ENCODE measurements at places on chromosomes 6 and 20. TPM values are rescaled to one million over a fixed set of nuclear protein-coding genes. Genes with fewer than 3 reads are reported as not detected.

BLTP3A gene
- 8.6 TPM for polyA plus RNA-seq

GRCh38 chr6:6564154-6564553 is 24.4 kb upstream of the LY86 start:
- H3K27ac ChIP-seq, result no peak overlapping the region
- no peaks in the 10 kb centered on the region for H3K36me3 ChIP-seq
- H3K4me1 ChIP-seq, result no peaks in the 10 kb centered on the region
- DNase-seq, result no peak

GRCh38 chr6:158812611-158813010 is 6.6 kb downstream of the EZR start:
- DNase-seq, result no peak
- H3K4me1 ChIP-seq, result peaks cover 51% of the 10 kb centered on the region
- no peak overlapping the region for H3K4me3 ChIP-seq
- H3K36me3 ChIP-seq, result peaks cover 55% of the 10 kb centered on the region
- peak overlapping the region; percentile 50 for H3K27ac ChIP-seq

GRCh38 chr6:144745439-144745838 is 460.3 kb downstream of the UTRN start:
- no peak overlapping the region for H3K4me3 ChIP-seq
- DNase-seq, result no peak
- peaks cover 4% of the 10 kb centered on the region for H3K4me1 ChIP-seq

LY86 gene
- 3.5 TPM for polyA plus RNA-seq

- no peaks in the 10 kb centered on the region for H3K27me3 ChIP-seq
- H3K4me3 ChIP-seq, result no peak overlapping the region
- no peak for DNase-seq
- H3K4me1 ChIP-seq, result no peaks in the 10 kb centered on the region
Observed at GRCh38 chr6:105300090-105300489, 102.8 kb downstream of the PREP start.

DNA sequence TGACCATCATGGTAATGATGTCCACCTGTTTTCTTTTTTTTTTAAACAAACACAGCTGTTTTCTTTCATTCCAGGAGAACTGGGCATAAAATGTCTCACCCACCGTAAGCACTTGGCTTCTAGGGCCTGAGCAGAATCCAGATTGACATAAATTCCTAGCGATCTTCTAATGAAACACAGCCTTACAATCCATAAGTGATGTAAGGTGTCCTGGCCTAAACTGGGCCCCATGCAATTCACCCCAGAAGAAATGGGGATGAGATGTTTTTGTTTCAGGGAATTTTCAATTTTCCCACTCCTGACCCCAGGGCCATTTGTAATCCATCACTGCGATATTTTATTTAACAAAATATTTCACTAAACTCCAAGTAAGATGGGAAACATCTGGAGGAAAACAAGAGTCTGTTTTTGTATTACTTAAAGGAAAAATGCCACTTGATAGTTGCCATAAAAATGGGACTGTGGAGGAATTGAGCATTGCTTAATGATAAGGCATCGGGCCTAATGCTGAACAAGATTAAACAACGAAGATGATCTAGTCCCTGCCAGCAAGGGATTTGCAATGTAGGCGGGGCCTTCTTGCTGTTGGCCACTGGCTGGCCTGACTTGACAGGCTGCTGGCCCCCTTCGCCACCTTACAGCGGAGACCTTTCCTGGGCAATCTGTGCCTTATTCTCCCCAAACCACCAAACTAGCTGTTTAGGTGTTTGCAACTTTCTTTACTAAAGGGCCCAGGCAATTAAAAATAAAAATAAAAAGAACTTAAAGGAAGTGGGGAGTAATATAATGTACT is 183.7 kb downstream of the CD109 start:
- no peaks in the 10 kb centered on the region for H3K36me3 ChIP-seq
- no peak overlapping the region for H3K27ac ChIP-seq
- H3K4me3 ChIP-seq, result no peak overlapping the region
- no peak for DNase-seq

- no peak for DNase-seq
- no peaks in the 10 kb centered on the region for H3K4me1 ChIP-seq
- no peak overlapping the region for H3K4me3 ChIP-seq
- H3K27ac ChIP-seq, result no peak overlapping the region
Observed at GRCh38 chr20:4671015-4671414, 50.7 kb upstream of the PRND start.

KHDRBS2 gene
- 7.0 TPM for polyA plus RNA-seq

CALHM4 gene
- 0.13 TPM for polyA plus RNA-seq

TMEM151B gene
- polyA plus RNA-seq, result 3.2 TPM

DNA sequence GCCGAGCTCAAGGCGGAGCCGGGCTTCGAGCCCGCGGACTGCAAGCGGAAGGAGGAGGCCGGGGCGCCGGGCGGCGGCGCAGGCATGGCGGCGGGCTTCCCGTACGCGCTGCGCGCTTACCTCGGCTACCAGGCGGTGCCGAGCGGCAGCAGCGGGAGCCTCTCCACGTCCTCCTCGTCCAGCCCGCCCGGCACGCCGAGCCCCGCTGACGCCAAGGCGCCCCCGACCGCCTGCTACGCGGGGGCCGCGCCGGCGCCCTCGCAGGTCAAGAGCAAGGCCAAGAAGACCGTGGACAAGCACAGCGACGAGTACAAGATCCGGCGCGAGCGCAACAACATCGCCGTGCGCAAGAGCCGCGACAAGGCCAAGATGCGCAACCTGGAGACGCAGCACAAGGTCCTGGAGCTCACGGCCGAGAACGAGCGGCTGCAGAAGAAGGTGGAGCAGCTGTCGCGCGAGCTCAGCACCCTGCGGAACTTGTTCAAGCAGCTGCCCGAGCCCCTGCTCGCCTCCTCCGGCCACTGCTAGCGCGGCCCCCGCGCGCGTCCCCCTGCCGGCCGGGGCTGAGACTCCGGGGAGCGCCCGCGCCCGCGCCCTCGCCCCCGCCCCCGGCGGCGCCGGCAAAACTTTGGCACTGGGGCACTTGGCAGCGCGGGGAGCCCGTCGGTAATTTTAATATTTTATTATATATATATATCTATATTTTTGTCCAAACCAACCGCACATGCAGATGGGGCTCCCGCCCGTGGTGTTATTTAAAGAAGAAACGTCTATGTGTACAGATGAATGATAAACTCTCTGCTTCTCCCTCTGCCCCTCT is 1.1 kb downstream of the CEBPB start:
- no peak for DNase-seq
- peaks cover 17% of the 10 kb centered on the region for H3K36me3 ChIP-seq
- H3K4me3 ChIP-seq, result peak overlapping the region; percentile 80
- H3K27ac ChIP-seq, result peak overlapping the region; percentile 94
- peaks cover 50% of the 10 kb centered on the region for H3K4me1 ChIP-seq

DNA sequence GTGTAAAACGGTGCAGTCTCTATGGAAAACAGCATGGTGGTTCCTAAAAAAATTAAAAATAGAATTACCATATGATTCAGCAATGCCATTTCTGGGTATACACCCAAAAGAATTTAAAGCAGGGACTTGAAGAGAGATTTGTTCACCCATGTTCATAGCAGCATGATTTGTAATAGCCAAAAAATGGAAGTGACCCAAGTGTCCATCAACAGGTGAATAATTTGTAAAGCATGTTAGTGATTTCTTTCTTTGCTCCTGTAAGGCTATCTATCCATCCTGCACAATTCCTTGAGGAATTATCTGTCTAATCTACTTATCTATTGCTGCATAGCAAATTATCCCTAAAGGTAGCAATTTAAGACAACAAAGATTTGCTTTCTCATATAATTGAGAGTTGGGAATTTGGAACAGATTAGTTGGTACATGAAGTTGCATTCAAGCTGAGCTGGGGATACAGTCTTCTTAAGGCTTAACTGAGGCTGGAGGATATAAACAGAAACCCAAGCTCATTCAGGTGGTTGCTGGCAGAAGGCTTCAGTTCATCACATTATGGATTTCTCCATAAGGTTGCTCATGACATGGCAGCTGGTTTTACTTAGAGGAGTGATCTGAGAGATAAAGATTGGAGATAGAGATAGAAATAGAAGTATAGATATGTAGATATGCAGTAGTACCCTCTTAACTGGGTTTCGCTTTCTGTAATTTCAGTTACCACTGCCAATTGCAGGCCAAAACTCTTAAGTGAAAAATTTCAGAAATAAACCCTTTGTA is 62.0 kb downstream of the IL22RA2 start:
- H3K27me3 ChIP-seq, result no peaks in the 10 kb centered on the region
- no peaks in the 10 kb centered on the region for H3K4me1 ChIP-seq
- no peaks in the 10 kb centered on the region for H3K36me3 ChIP-seq
- no peak overlapping the region for H3K4me3 ChIP-seq
- no peak overlapping the region for H3K27ac ChIP-seq
- DNase-seq, result no peak

- peaks cover 34% of the 10 kb centered on the region for H3K4me1 ChIP-seq
- H3K27me3 ChIP-seq, result peaks cover 28% of the 10 kb centered on the region
- DNase-seq, result no peak
- peak overlapping the region; percentile 88 for H3K4me3 ChIP-seq
Observed at GRCh38 chr6:7544597-7544996, 3.1 kb downstream of the DSP start.

GRCh38 chr6:151723152-151723551 is 84.3 kb upstream of the ESR1 start:
- H3K36me3 ChIP-seq, result no peaks in the 10 kb centered on the region
- no peak overlapping the region for H3K27ac ChIP-seq
- DNase-seq, result no peak
- no peaks in the 10 kb centered on the region for H3K4me1 ChIP-seq

- DNase-seq, result no peak
- H3K27ac ChIP-seq, result no peak overlapping the region
- no peaks in the 10 kb centered on the region for H3K36me3 ChIP-seq
- no peaks in the 10 kb centered on the region for H3K4me1 ChIP-seq
- no peak overlapping the region for H3K4me3 ChIP-seq
- no peaks in the 10 kb centered on the region for H3K27me3 ChIP-seq
Observed at GRCh38 chr6:77561768-77562314, 91.0 kb upstream of the MEI4 start.

- H3K27ac ChIP-seq, result no peak overlapping the region
- H3K36me3 ChIP-seq, result no peaks in the 10 kb centered on the region
- no peaks in the 10 kb centered on the region for H3K27me3 ChIP-seq
- H3K4me1 ChIP-seq, result no peaks in the 10 kb centered on the region
- no peak overlapping the region for H3K4me3 ChIP-seq
- no peak for DNase-seq
Observed at GRCh38 chr20:4476903-4477500, 244.7 kb upstream of the PRND start.

DNA sequence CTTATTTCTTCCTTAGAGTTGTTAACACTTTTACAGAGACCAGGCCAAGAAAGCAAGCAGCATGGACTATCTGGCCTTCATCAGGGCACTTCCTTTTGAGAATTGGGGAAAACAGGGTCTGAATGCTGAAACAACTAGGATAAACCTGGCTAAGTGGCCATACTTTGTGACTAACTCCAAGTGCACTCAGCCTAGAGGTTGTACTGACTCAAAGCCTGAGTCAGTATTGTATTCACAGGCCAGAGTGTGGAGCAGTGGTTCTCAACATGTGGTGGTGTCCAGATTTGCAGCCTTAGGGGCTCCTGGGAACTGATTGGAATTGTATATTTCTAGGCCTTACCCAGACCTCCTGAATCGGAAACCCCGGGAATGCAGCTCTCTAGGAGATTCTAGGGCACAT is 20.1 kb downstream of the SEC23B start:
- no peak overlapping the region for H3K27ac ChIP-seq
- DNase-seq, result no peak
- no peak overlapping the region for H3K4me3 ChIP-seq
- no peaks in the 10 kb centered on the region for H3K4me1 ChIP-seq
- peaks cover 72% of the 10 kb centered on the region for H3K36me3 ChIP-seq
- no peaks in the 10 kb centered on the region for H3K27me3 ChIP-seq

- H3K4me3 ChIP-seq, result no peak overlapping the region
- DNase-seq, result no peak
- no peaks in the 10 kb centered on the region for H3K4me1 ChIP-seq
Observed at GRCh38 chr6:155383913-155384312, 69.6 kb upstream of the TFB1M start.

GRCh38 chr6:35354361-35355135 is 12.2 kb downstream of the PPARD start:
- peaks cover 59% of the 10 kb centered on the region for H3K36me3 ChIP-seq
- no peak for DNase-seq
- no peaks in the 10 kb centered on the region for H3K27me3 ChIP-seq

VSX1 gene
- 0.03 TPM for polyA plus RNA-seq

SLC12A5 gene
- polyA plus RNA-seq, result 3.5 TPM

DNA sequence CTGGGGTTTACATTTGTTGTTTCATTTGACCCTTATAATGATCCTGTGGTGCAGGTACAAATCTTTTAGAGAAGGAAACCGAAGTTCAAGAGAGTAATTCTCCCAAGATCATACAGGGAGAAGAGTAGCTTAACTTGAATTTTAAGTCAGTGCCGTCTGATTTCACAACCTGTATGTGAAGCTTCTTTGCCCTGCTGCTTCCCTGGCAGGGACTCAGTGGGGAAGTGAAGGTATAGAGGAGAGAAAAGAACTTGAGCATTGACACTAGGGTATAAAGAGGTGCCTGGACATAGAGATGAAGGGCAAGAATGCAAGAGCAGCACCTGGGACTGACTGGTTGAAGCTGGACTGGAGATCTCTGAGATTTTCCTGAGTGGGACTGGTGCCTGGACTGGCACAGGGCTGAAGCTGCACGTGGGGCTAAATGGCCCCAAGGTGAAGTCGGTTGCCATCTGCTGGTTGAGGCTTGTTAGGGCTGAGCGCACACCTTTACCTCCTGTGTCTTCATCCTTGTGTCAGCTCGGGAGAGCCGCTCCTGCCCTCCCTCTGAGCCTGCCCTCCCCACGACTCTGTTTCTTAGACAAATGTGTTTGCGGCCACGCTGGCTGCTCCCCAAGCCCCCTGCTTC is 41.8 kb downstream of the FARS2 start:
- H3K4me1 ChIP-seq, result peaks cover 12% of the 10 kb centered on the region
- no peaks in the 10 kb centered on the region for H3K36me3 ChIP-seq
- peak; percentile 67 for DNase-seq
- no peak overlapping the region for H3K27ac ChIP-seq
- H3K27me3 ChIP-seq, result no peaks in the 10 kb centered on the region

- no peak for DNase-seq
- H3K4me1 ChIP-seq, result no peaks in the 10 kb centered on the region
- no peak overlapping the region for H3K4me3 ChIP-seq
- H3K36me3 ChIP-seq, result no peaks in the 10 kb centered on the region
Observed at GRCh38 chr6:132289756-132290155, 111.5 kb downstream of the MOXD1 start.

DNA sequence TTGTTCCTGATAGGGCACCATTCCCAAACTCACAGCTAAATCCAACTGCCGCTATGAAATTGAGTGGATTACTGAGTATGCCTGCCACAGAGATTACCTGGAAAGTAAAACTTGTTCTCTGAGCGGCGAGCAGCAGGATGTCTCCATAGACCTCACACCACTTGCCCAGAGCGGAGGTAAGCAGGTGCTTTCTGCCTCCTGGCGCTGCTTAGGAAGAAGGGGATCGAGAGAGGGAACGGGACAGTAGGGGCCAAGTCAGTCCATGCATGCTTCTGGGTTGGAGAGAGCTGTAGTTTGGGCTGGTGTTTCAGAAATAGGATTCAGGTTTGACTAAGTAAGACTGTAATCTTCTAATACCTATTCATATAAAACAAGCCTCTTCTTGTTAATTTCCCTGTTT is 63.7 kb downstream of the IGF2R start:
- no peaks in the 10 kb centered on the region for H3K27me3 ChIP-seq
- H3K4me3 ChIP-seq, result no peak overlapping the region
- H3K36me3 ChIP-seq, result peaks cover 81% of the 10 kb centered on the region
- no peak overlapping the region for H3K27ac ChIP-seq
